ENCODE measurements at places on chromosomes 7 and 10.

DNA sequence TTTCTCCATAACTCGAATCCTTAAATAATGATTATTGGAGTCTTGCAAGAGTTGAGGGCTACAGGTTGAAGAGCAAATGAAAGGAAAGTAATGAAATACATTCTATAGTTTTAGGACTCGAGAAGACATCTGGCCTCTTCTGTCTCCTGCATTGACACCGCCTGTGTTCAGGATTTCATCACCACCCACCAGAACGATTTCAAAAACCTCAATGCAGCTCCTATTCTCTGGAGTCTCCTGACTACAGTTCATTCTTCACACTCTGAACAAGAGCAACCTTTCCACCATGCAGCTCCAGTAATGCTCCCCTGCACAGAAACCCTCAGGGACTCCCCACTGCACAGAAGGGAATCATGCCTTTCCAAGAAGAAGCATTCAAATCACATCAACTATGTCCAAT, 5.5 kb downstream of the IL15RA start:
- no peak for DNase-seq

- DNase-seq = no peak
Observed at GRCh38 chr10:75408911-75409885, 7.6 kb upstream of the ZNF503 start.

GRCh38 chr10:69460576-69461242, 9.4 kb downstream of the TSPAN15 start:
- no peak for DNase-seq

GRCh38 chr7:1493571-1493970, 10.6 kb downstream of the INTS1 start:
- DNase-seq = no peak

- no peak for DNase-seq
Observed at GRCh38 chr10:18665815-18666558, 6.8 kb downstream of the ARL5B start.

GRCh38 chr10:77381750-77382149, 255.9 kb downstream of the KCNMA1 start:
- peak; percentile 60 for DNase-seq

DNA sequence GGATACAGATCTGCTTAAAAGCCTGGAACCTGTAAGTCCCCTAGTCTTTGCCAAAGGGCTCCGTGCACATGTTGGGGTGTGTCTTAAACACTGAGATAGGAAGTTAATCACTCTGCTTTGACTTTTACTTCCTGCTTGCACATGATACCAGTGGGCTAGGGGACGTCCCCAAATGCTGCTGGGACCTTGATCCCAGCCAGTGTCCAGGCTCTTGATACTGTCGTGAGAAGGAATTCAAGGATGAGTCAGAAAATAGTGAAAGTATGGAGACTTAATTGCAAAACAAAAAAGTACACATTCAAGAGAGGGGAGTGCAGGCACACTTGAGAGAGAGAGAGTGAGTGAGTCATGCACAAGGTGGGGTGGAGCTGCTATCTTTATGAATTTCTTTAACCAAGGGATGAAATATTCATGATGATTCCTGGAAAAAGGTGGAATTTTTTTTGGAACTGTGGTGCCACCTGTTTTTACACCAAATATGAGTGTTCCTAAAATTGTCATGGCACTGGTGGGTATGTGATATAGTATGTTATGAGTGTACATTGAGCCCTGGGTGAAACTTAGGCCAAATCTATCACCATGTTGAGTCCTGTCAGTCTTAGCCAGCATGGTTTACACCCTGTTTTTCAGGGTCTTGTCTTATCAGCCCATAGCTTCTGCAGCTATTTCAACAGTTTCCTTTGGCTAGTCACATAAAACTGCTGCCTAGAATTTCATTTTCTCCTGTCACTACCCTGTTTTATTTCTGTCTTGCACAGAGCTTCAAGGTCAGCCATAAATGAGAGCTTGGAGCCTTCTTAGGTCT, 88.3 kb upstream of the CYP26C1 start:
- DNase-seq = no peak

GRCh38 chr10:112026438-112026837, 157.1 kb downstream of the GPAM start:
- DNase-seq = no peak

- DNase-seq = no peak
Observed at GRCh38 chr7:43513251-43513650, 69.7 kb upstream of the STK17A start.

DNA sequence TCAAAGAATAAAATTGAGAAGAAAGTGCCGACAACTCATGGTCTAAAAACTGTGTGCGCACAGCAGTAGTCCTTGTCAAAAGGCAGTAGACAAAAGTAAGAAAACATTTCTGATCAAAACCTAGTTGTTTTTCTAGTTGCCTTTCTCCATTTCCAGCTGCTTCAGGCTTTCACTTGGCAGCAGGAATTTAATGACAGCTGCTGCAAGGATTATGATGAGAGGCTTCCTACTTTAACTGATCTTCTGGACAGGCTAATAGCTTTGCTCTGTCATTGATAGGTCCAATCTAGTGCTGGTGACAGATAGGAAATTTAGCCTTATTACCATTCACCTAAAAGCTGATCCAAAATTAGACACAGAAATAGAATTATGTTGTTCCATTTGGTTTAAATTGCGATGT, 110.7 kb upstream of the SEMA3C start:
- no peak for DNase-seq

- no peak for DNase-seq
Observed at GRCh38 chr10:70753841-70754621, 31.1 kb downstream of the TBATA start.

DNA sequence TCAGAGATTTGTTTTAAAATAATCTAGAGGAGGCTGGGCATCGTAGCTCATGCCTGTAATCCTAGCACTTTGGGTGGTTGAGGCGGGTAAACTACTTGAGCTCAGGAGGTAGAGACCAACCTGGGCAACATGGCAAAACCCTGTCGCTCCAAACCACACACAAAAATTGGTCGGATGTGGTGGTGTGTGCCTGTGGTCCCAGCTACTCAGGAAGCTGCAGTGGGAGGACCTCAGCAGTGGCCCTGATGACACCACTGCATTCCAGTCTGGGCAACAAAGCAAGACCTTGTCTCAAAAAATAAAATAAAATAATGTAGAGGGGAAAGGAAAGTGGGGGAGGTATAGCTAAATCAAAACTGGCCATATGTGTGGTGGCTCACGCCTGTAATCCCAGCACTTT, 13.9 kb upstream of the PPP3CB start:
- no peak for DNase-seq

DNA sequence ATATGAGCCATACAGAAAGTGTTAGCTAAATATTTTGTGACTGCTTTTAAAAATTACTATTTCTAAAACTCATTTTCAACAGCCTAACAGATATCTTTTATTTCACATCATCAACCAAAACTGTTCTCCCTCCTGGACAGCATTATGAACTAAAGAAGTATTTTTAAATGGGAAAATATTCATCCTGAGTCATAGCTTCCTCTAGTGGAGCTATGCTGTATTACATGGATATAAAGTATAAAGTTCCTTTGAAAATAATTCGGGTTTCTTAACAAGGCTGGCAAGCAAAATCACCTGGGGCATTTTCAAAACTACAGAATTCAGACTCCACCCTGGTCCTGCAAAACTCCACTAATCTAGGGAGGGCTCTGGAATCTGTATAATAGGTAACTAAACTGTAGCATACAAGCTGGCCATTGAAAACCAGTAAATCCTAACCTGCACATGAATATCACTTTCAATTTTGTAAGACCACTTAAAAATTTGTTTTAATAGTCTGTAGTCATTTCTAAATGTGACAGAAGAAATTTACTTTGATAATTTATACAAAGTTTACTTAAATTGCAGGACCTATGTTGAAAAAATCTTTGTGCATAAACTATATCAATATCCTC, 53.5 kb downstream of the SCIN start:
- no peak for DNase-seq

DNA sequence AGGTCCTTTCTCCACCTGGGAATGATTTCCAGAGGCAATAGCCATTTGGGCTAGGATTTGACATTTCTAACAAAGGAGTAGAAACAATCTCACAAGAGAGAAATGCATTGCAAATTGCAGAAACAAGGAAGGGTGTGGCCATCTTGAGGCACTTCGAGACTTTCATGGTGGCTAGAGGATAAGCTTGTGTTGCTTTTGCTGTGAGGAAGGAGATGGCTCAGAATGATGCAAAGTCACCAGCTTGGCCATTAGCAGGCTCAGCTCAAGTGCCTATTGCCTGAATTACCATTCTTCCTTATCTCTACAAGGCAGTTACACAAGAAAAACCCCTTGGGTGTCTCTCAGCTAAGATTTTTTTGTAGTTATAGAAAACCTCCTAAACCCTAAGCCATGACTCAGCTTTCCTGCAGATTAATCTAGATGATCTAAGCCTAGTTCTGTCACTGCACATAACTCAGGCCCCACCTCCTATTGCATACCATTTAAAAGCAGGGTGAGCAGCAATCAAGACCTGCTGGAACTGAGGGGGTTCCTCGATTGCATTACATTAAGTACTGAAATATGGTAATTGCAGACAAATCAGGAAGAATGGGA, 683.1 kb downstream of the NRG3 start:
- DNase-seq = no peak

DNA sequence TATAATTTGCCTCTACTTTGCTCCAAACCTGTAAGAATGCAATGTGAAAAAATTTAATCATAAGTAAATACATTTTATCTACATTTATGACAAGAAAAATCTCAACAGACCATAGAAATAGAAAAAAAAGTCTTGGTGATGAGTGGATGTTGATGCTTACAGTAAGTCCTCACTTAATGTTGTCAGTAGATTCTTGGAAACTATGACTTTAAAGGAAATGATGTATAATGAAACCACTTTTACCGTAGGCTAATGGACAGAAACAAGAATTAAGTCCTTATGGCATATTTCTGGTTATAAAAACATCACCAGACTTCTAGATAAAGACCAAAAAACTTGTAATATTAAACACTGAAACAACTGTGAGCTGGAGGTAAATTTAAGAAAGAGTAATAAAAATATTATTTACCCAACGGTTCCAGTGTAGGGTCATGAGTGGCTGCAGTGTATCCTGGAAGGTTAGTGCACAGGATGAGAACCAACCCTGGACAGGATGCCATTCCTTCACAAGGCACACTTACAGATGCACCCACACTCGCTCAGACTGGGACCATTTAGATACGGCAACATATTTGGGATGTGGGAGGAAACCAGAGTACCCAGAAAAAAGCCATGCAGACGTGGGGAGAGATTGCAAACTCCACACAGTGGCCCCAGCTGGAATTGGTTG, 76.3 kb downstream of the GLCCI1 start:
- DNase-seq = no peak

- DNase-seq = no peak
Observed at GRCh38 chr7:130921391-130922180, 187.6 kb upstream of the KLF14 start.

- no peak for DNase-seq
Observed at GRCh38 chr10:83603708-83604107, 535.6 kb upstream of the GHITM start.

GRCh38 chr10:122113161-122113944, 124.4 kb downstream of the TACC2 start:
- DNase-seq = no peak

- DNase-seq = no peak
Observed at GRCh38 chr10:107548301-107548700, 383.8 kb upstream of the SORCS1 start.

DNA sequence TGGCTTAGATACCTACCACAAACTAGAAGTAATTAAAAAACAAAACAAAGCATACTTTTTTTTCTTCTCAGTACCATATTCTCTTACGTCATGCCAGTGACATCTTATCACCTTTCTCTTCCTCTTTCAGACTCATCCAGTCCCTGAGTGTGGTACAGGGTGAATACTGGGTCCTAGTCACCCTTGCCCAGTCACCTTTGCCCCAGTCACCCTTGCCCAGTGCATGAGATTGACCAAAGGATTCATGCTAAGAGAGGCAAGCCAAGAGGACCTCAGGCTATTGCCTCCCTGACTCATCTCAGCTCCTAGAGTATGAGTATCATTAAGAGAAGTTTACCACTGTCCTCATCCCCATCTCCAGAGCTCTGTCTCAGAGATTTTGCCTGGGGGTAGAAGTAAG, 10.0 kb upstream of the TSPAN12 start:
- no peak for DNase-seq

DNA sequence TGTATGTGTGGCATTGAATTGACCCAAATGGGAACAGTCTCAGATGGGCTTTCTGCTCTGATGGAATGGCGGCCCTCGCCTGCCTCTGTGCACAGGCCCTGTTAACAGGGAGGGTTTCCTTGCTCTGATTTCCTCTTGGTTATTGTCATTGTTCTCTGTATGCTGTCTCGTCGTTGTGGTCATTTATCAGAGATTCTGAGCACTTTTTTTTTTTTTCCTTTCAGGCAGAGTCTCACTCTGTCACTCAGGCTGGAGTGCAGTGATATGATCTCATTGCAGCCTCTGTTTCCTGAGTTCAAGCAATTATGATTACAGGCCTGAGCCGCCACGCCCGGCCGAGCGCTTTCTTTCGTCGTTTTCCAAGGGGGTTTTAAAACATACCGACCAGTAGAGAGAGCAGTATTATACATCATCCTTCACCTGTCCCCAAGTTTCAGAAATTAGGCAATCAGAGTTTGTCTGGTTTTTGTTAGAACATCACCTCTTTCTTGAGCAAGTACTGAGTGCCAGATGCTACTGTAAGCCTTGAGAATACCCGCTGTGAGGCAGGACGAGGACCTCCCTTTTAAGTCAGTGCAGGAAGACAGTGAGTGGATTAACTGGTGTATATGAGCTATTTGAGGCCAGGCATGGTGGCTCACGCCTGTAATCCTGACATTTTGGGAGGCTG, 6.5 kb downstream of the CHST12 start:
- no peak for DNase-seq

DNA sequence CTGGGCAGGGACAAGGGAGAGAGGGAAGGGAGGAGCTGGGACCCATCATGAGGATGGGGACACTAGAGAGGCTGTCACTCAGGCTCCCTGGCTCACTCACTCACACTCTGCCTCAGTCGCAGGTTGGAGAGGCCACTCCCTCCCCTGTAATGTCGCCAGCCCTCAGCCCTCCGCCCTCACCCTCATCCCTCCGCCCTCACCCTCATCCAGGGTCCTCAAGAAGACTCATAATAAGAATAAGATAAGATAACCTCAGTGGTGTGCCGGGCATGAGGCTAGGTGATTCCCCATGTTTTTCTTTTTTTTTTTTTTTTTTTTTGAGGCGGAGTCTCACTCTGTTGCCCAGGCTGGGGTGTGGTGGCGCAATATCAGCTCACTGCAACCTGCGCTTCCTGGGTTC, 92.2 kb downstream of the GTF2IRD1 start:
- DNase-seq = no peak

DNA sequence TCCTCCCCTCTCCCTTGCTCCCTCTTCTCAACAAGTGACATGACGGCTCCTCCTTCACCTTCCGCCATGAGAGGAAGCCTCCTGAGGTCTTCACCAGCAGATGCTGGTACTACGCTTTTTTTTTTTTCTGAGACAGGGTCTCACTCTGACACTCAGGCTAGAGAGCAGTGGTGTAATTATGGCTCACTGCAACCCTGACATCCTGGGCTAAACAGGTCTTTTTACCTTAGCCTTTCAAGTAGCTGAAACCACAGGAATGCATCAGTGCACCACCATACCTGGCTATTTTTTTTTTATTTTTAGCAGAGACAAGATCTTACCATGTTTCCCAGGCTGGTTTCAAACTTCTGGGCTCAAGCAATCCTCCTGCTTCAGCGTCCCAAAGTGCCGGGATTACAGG, 43.6 kb downstream of the MDH2 start:
- no peak for DNase-seq

GRCh38 chr10:132733926-132734325, 52.0 kb downstream of the NKX6-2 start:
- no peak for DNase-seq

GRCh38 chr10:31209478-31209877, 109.5 kb upstream of the ZEB1 start:
- no peak for DNase-seq
